ENCODE measurements at places on chromosomes 6 and 20.

- DNase-seq: no peak
These were observed 235 bp downstream of the MAP7 start for GRCh38 chr6:136550045-136550329.

DNA sequence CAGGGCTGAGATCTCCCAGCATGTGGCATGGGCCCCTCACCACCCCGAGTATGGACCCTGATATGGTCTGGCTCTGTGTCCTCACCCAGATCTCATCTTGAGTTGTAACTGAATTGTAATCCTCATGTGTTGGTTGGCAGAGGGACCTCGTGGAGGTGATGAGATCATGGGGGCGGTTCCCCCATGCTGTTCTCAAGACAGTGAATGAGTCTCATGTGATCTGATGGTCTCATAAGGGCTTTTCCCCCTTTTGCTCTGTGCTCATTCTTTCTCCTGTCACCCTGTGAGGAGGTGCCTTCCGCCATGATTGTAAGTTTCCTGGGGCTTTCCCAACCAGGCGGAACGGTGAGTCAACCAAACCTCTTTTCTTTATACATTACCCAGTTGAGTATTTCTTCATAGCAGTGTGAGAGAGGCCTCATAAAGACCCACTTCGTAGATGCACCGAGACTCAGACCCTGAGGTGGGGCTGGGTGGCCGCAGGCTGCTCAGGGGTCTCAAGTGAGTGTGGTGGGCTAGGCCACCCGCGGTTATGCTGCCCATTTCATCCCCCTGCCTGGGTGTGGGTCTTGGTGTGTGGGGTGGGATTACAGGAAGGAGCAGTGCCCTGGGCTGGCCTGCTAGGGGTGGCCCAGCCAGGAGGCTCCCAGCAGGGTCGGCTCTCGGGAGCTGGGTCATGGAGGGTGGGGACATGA, 26.2 kb upstream of the GATA5 start:
- peak; percentile 40 for DNase-seq

DNA sequence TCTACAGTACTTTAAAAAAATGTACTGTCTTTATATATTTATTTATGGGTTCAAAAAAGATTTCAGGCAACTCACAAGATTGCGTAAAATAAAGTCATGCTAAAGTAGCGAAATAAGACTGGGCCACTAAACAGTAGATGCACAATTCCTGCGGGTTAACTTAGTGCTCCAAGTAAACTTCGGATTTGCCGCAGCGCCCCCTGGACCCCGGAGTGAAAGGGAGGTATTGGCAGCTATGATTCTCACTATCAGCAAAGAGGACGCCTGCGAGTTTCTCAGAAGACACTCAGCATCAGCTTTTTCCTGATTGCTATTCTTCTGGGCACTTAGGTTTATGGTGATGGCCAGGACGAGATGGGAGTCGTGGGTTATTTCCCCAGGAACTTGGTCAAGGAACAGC, 1.4 kb downstream of the OTOR start:
- no peak for DNase-seq

DNA sequence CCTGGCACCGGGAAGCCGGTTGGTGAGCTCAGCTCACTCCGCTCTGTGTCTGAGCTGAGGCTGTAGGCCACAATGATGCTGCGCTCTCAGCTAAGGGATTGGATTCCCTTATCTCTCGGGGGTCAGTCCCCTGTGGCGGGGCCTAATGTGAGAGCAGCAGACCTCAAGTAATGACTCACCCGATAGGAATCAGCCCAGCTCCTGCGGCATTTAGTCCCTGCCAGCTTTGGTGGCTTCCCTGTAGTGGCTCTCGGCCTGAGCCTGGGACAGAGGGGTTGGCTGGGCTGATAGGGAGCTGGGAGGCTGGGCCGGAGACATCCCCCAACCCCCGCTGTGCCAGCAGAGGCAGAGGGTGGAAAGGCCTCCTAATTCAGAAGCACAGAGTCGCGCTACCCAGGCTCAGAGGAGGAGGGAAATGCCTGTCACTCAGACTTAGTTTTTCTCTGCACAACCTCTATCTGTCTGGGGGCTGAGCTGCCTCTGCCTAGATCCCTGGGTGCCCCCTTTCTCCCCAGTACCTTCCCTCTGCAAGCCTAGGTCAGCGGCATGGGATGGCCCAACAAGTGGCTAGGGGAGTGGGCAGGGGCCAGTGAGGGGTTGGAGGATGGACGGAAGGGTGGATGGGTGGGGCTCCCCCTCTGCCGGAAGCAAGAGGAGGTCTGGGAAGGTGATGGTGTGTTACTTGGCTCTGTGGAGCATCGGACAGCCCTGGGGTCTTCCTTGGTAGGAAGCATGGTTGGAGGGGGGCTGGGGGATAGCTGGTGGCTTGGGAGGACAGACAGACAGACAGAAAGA, 92.2 kb downstream of the CDH22 start:
- DNase-seq: no peak

DNA sequence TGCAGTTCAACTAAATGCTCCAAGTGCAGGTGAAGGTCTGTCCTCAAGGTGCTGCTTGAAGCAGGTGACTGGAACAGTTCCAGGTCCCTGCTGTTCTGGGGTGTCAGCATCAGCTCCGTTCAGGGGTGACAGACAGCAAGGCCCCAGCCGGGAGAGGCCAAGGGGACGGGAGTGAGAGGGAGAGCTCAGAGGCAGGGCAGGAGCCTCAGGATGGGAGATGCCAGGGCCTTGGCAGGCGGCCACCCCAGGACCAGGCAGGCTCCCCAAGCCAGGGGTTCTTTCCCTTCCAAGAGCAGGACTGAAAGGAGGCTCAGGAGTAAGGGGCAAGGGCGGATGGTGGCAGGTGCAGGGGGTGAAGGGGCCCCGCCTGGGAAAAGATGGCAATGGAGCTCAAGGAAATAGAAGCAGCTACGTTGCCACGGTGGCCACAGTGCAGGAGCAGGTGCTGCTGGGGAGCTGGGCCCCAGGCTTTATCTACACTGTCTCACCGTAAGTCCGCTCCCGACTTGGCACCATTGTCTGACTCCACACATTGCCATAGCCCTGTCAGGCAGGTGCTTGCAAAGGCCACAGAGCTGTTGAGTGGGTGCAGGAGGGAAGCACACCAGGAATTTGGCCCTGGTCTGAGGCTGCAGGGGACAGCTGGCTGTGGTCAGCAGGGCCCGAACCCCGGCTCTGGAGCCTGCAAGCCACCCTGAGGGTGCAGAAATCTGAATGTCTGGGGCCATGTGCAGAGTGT, 43.1 kb downstream of the ERMARD start:
- no peak for DNase-seq

DNA sequence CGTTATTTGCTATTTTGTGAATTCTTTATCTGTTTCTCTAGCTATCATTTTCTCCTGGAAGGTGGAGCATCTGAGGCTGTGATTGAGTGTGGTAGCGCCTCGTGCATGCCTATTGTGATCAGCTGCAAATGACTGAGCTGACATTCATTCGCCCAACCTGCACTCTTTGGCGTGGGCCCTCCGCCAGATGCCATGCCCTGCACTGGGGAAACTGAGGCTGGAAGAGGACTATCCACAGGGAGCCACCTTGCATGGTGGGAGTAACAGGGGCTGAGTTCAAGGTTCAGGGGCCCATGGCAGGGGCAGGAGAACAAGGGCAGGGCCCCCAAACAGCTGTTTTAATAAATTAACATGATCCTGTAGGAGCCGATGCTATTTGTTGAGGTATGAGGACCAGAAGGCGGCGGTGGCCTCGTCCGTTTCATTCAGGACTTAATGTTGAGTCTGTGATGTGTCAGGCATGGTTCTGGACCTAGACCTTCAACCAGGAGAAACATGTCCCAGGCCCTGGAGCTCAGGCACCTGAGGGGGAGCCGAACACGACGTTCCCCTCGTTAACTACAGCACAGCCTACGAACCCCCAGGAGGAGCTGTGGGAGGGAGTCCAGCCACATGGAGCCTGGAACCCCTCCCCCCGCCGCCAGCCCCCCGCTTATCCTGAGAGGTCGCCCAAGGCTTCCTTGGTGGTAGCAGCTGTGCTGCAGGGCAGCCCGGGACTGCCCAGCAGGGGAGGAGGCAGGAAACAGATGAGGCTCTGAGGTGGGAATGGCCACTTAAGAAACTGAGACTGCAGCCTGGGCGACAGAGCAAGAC, 242.9 kb downstream of the CDH4 start:
- no peak for DNase-seq

- peak; percentile 48 for DNase-seq
These were observed at the start of gene TPD52L1 for GRCh38 chr6:125153391-125154117. Gene TPD52L1, plus strand, starts transcription at chr6:125153773. Its CDS starts 179 bp downstream, at chr6:125153952.

- DNase-seq: no peak
These were observed 280.6 kb downstream of the SLC35F1 start for GRCh38 chr6:118187568-118188164.

- DNase-seq: no peak
These were observed 36.9 kb downstream of the KCNQ2 start for GRCh38 chr20:63435552-63435951.

DNA sequence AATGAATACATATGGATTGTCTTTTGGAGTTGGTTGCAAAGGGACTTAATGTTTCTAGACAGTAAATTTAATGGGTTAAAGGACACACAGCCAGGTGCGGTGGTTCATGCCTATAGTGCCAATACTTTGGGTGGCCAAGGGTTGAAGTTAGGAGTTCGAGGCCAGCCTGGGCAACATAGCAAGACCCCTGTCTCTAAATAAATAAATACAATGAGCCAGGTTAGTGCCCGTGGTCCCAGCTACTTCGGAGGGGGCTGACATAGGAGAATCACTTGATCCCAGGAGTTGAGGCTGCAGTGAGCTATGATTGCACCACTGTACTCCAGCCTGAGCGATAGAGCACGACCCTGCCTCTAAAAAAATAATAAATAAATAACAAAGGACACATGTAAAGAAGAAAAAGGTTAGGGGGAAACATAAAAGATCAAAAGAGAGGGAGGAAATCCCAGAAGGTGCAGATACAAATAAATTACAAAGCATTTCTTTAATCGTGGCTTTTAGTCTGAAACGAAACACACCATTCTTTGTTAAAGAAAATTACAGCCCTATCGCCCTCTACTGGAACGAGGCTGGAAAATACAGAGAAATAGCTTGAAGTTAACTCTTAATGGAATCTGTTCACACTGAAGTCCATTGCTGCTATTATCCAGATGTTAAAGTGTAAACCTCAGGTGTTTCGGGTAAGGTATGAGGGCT, 42.6 kb upstream of the SCML4 start:
- DNase-seq: peak; percentile 8

GRCh38 chr6:166313255-166314070, 5.3 kb upstream of the PRR18 start:
- peak; percentile 49 for DNase-seq

DNA sequence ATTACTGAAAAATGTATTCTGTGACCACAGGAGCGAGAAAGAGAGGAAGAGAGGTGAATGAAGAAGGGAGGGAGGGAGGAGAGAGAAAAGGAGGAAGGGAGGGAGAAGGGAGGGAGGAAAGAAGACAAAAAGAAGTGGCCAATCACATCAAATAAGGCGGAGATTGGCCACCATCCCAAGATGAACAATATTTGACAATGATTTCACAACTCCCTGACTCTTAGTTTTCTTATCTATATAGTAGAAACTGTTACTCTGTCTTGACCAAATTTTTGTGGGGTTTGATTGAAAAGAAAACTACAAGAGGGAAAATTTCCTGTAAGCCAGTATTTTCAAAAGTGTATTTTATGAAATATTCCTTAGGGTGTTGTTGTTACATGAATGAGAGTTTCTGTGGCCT, 52.6 kb downstream of the FOXA2 start:
- no peak for DNase-seq

GRCh38 chr6:32623693-32624092, 13.5 kb upstream of the HLA-DQA1 start:
- DNase-seq: no peak

DNA sequence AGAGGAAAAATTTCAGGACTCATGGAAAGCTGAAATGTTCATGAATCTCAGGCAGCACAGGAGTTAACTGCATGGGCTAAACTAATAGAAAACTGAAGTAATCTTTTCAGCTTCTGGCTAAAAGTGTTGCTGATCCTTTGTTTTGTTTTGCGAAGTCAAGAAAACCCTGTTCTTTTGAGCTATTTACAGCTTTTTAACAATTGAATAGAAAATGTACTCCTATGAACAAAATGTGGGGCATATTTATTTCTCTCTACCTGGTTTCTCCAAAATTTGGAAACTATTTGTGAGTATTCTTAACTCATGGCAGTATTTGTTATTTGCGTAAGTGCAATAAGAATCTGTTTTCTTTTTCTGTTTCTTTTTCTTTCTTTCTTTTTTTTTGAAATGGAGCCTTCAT, 818.8 kb upstream of the CITED2 start:
- DNase-seq: no peak

DNA sequence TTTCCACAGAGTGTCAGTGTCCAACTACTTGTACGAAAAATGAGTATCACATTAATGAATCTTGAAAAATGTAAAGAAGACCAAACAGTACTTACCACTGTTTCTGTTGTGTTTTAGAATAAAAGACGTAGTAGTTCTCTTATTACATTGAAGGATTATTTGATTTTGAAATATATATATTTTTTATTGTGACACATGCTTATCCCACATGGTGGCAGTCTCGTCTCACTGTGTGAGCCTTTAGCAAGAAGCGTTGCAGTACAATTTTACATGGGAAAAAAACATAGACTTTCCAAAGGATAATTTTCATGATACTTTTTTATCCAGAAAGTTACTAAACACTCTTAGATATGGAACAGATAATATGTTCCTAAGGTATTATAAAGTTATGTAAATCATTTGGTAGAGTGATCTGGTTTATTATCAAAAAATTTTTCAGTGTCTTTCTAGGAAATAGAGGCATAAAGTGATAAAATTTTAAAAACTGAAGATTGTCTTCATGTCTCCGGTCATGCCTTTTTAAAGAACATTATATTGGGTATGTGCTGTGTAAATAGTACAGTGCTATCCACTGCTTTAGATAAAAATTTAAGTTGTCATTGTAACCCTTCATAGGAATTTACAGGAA, 117.5 kb upstream of the SAMD5 start:
- DNase-seq: no peak

GRCh38 chr20:57888591-57888990, 178.8 kb upstream of the PMEPA1 start:
- DNase-seq: no peak

GRCh38 chr6:25998379-25998778, 35.8 kb downstream of the TRIM38 start:
- DNase-seq: no peak

DNA sequence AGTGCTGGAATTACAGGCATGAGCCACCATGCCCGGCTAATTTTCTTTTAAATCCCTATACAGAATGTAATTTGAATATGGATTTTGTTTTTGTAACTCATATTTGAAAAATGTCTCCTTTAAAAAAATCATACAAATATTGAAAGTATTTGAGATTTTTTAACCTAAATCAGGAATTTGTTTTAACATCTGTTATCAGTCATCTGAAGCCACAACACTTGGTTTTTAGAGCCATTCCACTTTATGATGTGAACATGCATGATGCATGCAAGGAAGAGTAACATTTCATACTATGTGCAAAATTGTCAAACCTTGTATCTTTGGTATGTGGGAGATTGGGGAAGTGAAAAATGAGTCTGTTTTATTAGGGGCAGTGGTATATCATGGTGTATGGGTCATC, 124.5 kb upstream of the AHI1 start:
- no peak for DNase-seq

DNA sequence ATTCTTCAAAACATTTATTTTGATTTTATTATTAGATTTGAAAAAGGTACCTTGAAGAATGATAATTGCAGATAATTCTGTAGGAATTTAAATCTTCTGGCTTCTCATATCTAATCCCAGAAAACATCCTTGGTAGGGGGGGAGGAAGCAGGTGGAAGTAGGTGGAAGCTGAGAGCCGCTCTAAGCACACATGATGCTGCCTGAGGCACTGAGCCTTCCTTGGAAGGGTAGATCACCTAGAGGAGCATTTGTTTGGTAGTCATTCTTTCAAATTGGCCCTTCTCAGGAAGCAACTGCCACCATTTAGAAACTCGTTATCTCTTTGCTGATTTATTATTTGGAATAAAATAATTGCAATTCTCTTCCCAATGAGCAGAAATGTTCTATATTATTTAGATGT, 623.3 kb downstream of the CD109 start:
- DNase-seq: no peak

- peak; percentile 66 for DNase-seq
These were observed 14.7 kb downstream of the UCKL1 start for GRCh38 chr20:63941282-63942081.

Measured in activated CD4-positive, alpha-beta T cell treated with anti-CD3 and anti-CD28 coated beads, Interleukin-2, amount 50 U/mL, for 1 hour (primary cell).